T-helper 17 cell (primary cell): ENCODE measurements at places on chromosomes 2 and 18. TPM values are rescaled to one million over a fixed set of nuclear protein-coding genes. Genes with fewer than 3 reads are reported as not detected.

CABYR gene
- 2.6 TPM for total RNA-seq

IL36B gene
- total RNA-seq = not detected

RUFY4 gene
- total RNA-seq = not detected

ARHGEF33 gene
- not detected for total RNA-seq

- H3K36me3 ChIP-seq = no peaks in the 10 kb centered on the region
- no peak for DNase-seq
- peaks cover 3% of the 10 kb centered on the region for H3K4me1 ChIP-seq
- no peak overlapping the region for H3K4me3 ChIP-seq
- peaks cover 29% of the 10 kb centered on the region for H3K27me3 ChIP-seq
Observed at GRCh38 chr2:29262681-29263260, 147.6 kb downstream of the CLIP4 start.

DNA sequence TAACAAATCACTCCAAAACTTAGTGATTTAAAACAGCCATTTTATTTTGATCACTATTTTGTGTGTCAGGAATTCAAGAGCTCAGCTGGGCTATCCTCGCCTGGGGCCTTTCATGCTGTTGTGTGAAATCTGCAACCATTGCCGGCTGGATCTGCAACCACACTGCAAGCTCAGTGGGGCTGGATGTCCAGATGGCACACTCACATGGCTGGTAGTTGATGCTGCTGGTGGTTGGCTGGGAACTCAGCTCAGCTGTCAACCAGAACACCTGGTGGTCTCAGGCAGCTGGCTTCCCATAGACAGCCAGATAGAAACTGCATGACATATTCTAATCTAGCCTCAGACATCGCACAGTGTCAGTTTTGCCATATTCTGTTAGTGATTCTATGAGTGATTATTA is 30.6 kb upstream of the AP1S3 start:
- H3K4me3 ChIP-seq = no peak overlapping the region
- H3K27me3 ChIP-seq = no peaks in the 10 kb centered on the region
- no peak for DNase-seq
- H3K36me3 ChIP-seq = peaks cover 6% of the 10 kb centered on the region

GRCh38 chr2:220215785-220216184 is 588.4 kb downstream of the SLC4A3 start:
- no peaks in the 10 kb centered on the region for H3K27me3 ChIP-seq
- H3K4me3 ChIP-seq = no peak overlapping the region
- no peaks in the 10 kb centered on the region for H3K4me1 ChIP-seq
- no peak overlapping the region for H3K27ac ChIP-seq
- H3K36me3 ChIP-seq = no peaks in the 10 kb centered on the region
- DNase-seq = no peak

GRCh38 chr18:78738076-78738690 is 241.4 kb upstream of the SALL3 start:
- peaks cover 16% of the 10 kb centered on the region for H3K27me3 ChIP-seq
- peaks cover 3% of the 10 kb centered on the region for H3K4me1 ChIP-seq
- no peak overlapping the region for H3K4me3 ChIP-seq

GRCh38 chr2:11581124-11581796 is 47.4 kb downstream of the GREB1 start:
- DNase-seq = no peak
- no peaks in the 10 kb centered on the region for H3K36me3 ChIP-seq
- H3K27ac ChIP-seq = no peak overlapping the region
- peaks cover 41% of the 10 kb centered on the region for H3K27me3 ChIP-seq
- peaks cover 3% of the 10 kb centered on the region for H3K4me1 ChIP-seq

- no peak overlapping the region for H3K4me3 ChIP-seq
- peaks cover 3% of the 10 kb centered on the region for H3K36me3 ChIP-seq
- no peak overlapping the region for H3K27ac ChIP-seq
- no peaks in the 10 kb centered on the region for H3K27me3 ChIP-seq
- DNase-seq = no peak
Observed at GRCh38 chr2:64770781-64771334, 117.1 kb upstream of the SERTAD2 start.
